ENCODE measurements at places on chromosomes 3 and 15.

DNA sequence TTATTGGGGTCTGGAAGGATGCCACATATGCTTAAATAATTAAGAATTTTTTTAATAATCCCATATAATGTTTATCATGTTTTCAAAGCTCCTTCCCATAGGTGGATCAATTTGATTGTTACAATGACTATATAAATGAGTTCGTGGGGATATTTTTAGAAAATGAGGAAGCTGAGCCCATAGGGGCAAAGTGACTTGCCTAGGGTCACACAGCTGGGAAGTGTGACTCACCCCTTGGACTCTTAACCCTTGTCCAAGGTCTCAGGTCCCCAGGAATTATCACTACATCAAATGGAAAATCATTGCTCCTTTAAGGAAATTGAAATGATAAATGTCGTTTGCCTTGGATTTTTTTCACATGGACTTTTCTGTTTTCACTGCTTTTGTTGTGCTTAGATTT lies 161.2 kb upstream of the RGMA start:
- no peak for DNase-seq

- no peak for DNase-seq
Measured at GRCh38 chr3:8589880-8590556, 54.6 kb downstream of the SSUH2 start.

GRCh38 chr15:88982304-88982945 lies 69.2 kb upstream of the MFGE8 start:
- DNase-seq: no peak

GRCh38 chr3:172043766-172044165 lies 4.4 kb downstream of the FNDC3B start:
- DNase-seq: no peak

- no peak for DNase-seq
Measured at GRCh38 chr3:126262227-126262626, 81.8 kb upstream of the ALDH1L1 start.

DNA sequence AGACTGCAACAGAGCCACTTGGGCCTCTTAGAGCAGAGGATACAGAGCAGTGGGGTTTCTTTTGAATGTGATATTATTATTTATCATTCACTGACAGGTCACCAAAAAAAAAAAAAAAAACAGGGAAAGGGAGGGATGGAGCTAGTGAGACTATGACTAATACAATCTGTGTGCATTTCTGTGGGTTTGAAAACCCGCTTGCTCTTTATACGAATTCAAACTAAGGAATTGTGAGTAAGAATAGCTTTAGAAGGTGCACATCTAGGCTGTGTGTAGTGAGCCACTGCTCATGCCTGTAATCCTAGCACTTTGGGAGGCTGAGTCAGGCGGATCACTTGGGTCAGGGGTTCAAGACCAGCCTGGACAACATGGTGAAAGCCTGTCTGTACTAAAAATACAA lies 186.6 kb upstream of the MANF start:
- DNase-seq: no peak

- DNase-seq: no peak
Measured at GRCh38 chr3:152879130-152879789, 44.3 kb downstream of the P2RY1 start.

GRCh38 chr15:48609486-48609885 lies 36.0 kb downstream of the FBN1 start:
- no peak for DNase-seq

DNA sequence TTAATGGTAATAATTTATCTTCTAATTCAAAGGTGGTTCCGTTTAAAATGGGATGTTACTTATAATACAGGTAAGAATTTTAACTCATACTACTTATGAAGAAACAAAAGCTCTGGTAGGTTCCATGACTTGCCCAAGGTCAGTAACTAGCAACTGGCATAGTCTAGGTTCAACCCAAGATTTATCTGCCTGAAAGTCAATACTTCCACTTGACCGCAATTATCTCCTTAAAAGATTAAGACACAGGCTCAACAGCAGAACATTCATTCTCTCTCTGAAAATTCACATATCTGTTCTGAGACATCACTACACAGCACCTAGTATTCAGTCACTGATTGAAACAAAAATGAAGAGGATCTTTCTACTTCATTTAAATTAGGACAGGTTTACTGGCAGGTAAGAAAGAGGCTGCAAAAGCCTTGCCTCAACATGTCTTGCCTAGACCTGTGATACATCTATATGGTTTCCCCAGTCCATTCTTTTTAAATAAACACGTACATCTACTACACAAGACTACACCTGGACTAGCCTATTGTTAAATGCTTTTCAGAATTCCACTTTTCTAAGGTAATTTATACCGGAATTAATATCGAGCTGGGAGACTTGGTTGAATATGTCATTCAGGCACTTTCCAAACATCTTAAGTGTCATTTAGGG lies 1.2 kb downstream of the CSNK1G1 start:
- no peak for DNase-seq

GRCh38 chr3:101325393-101326134 lies 5.2 kb upstream of the IMPG2 start:
- no peak for DNase-seq

DNA sequence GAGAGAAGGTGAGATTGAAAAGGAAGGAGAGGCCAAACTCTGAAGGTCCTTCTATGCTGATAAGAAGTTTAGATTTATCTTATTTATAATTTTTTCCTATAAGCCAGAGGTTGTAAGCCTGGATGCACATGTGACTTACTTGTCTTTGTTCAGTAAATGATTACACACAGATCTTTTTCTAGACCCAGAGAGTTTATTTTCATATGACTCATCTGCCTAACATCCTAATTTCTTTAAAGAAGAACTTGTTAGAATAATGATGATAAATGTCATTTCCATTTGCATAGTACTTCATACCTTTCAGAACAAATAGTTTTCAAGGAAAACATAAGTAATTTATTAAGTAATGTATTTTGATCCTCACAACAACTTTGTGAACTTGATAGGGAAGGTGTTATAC lies 434.8 kb upstream of the DPH6 start:
- DNase-seq: no peak

- no peak for DNase-seq
Measured at GRCh38 chr15:100517846-100518245, 10.9 kb downstream of the CERS3 start.

- no peak for DNase-seq
Measured at GRCh38 chr15:101267320-101268104, 9.8 kb downstream of the SELENOS start.

DNA sequence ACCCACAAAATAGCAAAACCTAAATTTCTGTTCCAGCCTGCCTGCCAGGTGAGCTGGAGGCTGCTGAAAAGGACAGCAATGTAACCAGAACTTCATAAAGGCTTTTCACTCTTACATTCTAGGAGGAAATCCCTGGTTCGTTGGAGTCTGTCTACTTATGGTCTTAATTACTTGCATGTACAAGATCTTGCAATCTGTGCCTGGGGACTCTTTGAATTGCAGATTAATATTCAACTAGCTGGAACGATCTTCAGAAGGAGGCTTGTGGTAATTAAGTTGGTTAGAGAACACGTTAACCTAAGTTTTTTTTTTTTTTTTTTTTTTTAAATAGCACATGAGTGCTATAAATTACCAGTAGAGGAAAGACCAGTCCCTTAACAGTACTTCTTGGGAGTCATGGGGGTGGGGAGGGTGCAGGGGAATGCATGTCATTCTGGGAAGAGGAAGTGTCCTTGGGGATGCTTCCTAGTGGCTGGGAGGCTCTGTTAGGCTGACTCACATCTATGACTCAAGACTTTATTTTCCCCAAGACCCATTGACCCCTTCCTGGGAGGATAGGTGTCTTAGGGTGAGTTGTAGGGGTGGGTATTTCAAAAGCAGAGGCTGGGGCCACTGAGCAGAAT lies 139.8 kb downstream of the RAB11A start:
- DNase-seq: no peak

DNA sequence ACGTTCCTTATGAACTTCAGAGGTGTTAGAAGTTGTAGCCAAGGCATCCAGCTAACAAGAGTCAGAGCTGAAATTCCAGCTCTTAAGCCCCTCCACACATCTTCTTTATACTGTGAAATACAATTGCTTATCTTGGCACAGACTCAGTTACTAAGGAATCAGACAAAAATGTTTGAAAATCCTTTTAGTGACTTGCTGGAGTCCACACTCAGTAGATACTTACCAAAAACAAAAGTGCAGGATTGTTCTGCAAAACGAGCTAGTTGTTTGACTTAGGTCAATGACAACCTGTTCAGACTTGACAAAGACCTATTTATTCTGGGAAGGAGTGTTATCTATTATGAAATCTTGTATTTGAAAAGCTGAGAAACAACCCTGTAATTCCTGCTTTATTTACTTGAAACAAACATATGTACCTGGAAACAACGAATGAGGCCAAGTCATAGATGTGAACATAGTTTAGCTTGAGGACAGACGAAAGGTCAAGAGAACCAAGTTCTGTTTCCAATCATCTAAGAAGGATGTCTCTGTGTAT lies 38.5 kb downstream of the B3GNT5 start:
- no peak for DNase-seq

GRCh38 chr15:69535101-69535638 lies 82.6 kb downstream of the RPLP1 start:
- no peak for DNase-seq

DNA sequence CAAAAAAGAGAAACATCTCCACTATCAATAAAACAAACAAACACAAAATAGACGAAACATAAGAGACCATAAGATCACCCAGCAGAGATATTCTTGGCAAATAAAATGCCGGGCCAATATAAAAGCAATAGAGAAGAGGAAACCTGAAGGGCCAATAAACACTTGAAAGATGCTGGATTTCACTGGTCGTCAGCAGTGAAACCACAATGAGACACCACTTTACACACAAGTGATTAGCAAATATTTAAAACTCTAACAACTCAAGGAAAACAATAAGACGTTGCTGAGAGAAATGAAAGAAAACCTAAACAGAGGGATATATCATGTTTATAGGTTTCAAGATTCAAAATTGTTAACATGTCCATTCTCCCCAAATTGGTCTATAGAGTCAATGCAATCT lies 148.5 kb downstream of the WDR76 start:
- no peak for DNase-seq

DNA sequence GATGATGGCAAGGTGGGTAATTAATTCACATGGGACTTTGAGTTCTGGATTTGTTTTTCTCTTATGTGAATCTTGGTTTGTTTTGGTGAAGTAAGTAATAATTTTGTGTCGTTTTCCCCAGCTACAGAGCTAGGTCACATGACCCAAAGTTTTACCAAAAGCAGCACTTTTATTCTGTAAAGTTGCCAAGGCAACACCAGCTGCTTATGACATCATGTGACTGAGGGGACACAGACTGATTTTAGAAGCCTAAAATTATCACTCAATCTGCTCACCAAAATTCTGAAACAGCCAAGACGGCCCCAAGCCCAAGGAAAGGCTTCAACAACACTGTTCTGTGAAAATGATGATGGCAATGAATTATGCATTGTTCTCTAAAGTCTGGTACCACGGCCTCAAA lies 63.9 kb downstream of the MEX3B start:
- DNase-seq: no peak

DNA sequence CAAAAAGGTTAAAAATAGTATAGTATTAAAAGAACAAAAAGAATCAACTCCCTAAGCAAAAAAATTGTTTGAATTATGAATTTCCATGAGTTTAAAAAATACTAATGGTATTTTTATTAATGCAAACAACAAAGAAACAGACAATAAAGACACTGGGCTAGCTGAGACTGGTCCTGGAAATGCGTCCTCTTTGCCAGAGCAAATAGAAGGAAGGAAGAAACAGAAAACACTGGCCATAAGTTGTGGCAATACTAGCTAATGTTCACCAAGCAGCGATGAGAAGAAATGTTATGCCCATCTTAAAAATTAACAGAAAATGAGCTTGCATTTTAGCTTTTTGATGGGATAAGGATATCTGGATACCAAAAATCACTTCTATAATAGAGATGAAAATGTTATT lies 88.6 kb downstream of the TBL1XR1 start:
- no peak for DNase-seq

DNA sequence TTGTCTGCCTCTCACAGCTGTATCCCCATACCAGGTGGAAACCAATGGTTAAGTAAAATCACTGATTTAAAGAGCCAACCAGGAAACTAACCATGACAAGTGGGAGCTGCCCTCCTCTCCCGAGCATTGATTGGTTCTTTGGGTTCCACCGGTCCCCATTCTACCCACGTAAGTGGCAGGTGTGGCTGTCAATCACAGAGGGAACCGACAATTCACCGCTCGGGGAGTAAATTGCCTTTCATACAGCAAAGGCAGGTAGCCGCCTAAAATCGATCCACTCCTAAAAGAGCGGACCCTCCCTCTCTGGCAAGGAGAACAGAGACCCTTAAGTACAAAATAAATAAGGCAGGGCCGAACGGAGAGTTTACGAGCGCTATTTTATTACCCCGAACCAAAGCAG lies 1.2 kb downstream of the ERC2 start:
- no peak for DNase-seq

DNA sequence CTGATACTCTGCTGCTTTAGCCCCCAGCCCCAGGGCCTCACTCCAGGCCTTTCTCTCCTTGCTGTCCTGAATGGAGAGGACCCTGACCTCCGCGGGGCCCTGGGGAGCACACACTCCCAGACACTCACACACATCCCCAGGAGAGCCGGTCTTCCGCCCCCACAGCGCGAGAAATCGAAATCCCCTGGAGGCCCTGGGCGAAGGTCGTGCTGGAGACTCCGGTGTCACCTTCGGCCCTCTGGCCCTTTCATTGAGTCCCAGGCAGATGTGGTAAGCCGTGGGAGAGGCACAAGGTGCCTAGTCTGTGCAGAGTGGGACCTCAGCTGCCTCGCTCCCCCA lies 848 bp upstream of the GOLGA8B start:
- no peak for DNase-seq

- no peak for DNase-seq
Measured at GRCh38 chr3:167228135-167228534, 152.0 kb downstream of the ZBBX start.

DNA sequence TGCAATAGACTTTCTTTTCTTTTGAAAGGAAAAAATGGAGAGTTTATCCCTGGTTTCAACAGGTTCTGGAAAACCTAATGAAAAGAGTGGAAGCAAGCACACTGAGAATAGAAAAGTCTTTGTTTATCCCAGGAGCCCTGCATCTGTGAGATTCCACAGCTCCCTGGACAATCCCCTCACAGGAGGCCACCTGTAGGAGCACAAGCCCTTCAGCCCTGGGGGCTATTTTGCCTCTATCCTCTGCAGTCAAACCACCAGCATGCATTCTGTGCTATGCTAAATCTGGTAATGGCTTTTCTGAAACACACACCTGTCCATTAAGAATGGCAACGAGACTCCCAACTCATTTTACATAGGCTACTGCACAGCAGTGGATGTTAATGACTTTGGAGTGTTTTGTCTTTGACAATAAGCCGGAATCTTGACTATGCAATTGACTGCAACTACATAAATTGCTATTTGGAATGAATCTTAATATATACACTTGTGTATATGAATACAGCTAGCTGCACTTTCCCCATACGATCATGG lies 369.4 kb downstream of the NR2F2 start:
- DNase-seq: no peak
